ENCODE measurements at places on chromosomes 5 and 9. TPM values are rescaled to one million over a fixed set of nuclear protein-coding genes. Genes with fewer than 3 reads are reported as not detected.
A peak's percentile ranks its signal among the peaks of the same experiment; 100 is the strongest.

GRCh38 chr5:15495026-15495425 lies 5.0 kb upstream of the FBXL7 start:
- no peak for DNase-seq

GRCh38 chr5:115360046-115360685 lies 63.7 kb upstream of the CCDC112 start:
- DNase-seq, result no peak

DNA sequence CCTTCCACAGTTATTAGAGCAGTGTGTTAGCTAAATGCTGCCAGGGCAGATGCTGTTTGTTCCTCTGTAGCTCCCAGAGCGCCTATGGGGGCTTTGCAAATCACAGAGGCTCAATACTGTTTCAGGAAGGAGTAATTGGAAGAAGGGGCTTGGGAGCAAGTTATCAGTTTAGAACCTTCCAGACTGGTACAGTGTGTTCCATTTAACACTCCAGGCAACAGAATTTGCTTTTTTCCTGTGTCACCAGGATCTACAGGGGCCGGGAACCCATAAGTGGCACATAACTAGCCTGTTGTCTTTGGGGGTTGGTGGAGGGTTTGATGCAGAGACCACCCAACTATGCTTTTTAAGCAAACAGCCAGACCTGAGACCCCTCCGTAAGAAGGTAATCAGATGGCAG lies 307.3 kb upstream of the KCNN2 start:
- no peak for DNase-seq

DNA sequence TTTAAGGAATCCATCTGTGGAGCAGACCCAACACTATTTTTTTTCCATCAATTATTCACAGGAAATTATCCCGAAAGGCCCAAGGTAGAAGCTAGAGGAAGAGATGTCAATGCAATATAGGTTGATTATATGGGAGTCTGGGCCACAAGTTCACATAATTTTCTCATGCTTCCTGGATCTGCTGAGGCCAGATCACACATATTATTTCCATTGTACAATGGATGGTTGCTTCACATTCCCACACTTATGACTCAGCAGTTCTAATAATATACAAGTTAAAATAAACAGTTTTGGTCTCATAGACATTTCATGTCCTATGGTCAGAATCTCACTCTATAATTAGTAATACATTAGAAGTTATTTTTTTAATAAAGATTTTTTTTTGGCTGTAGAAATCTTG lies 66.0 kb upstream of the PTPRD start:
- DNase-seq, result no peak

DNA sequence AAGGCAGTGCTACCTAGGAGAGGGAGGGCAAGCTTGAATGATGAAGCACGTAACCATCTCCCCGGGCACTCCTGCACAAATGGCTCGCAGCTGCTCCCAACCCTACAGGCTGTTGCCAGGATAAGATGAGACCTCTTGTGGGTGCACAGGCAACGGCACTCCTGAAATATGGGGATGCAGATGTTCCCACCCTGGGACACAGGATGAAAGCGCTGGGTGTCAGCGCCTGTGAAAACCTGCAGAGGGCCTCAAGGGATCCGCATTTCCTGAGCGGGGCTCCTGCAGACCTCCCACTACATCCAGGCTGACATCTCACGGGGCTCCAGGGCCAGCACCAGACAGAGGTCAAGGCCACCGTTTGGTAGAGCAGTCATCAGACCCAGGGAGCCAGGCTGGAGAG lies 60.7 kb downstream of the SMIM23 start:
- DNase-seq, result no peak

GRCh38 chr5:89087551-89088318 lies 204.8 kb upstream of the MEF2C start:
- DNase-seq, result no peak

- no peak for DNase-seq
Measured at GRCh38 chr9:102273952-102274351, 535.5 kb upstream of the GRIN3A start.

DNA sequence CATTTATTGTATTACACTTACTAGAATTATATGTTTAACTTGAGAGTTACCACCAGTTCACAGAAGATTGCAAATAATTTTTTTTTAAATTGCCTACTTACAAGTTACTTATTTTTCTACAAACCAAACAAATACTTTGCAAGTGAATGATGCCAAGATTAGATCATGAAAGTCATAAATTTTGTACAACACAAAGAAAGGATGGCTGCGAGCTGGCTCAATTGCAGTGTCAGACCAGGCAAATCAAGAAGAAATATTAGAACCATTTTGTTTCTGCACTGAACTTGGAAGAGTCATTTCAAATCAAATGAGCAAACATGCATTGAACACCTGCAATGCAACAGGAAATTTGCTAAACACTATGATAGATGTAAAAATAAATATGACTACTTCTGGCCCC lies 97.3 kb downstream of the PLCXD3 start:
- no peak for DNase-seq

GRCh38 chr5:124457901-124458300 lies 288.5 kb downstream of the ZNF608 start:
- DNase-seq, result no peak

- DNase-seq, result no peak
Measured at GRCh38 chr5:155082401-155082800, 68.8 kb downstream of the KIF4B start.

DNA sequence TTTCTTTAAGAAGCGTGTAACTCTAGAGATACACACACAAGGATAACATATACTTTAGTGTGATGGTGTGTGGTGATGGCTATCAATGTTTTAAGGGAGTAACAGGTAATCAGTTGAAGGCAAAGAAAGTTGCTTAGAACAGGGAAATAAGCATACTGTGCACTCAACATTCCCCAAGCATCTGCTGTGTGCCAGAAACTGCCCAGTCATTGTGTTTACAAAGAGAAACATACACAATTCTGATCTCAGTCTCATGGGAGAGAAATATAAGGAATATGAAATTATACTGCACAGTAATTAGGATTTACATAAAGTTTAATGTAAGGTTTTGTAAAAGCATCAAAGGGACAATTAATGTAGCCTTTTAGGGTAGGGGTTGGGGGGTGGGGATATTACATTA lies 224.1 kb upstream of the TYRP1 start:
- DNase-seq, result no peak

GRCh38 chr9:104092192-104092591 lies 1.9 kb upstream of the SMC2 start:
- no peak for DNase-seq

DNA sequence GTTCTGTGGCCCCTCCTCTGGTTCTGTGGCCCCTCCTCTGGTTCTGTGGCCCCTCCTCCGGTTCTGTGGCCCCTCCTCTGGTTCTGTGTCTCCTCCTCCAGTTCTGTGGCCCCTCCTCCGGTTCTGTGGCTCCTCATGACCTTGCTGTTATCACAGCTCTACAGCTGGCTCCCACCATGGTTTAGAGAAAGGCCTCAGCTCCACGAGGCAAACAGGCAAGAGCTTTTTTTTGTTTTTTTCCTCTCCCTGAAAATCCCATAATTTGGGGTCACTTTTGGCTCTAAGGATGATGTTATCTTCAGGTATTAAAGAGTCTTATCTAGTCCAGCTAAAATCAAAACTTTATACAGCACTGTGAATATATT lies 31.8 kb downstream of the C5orf15 start:
- DNase-seq, result no peak

DNA sequence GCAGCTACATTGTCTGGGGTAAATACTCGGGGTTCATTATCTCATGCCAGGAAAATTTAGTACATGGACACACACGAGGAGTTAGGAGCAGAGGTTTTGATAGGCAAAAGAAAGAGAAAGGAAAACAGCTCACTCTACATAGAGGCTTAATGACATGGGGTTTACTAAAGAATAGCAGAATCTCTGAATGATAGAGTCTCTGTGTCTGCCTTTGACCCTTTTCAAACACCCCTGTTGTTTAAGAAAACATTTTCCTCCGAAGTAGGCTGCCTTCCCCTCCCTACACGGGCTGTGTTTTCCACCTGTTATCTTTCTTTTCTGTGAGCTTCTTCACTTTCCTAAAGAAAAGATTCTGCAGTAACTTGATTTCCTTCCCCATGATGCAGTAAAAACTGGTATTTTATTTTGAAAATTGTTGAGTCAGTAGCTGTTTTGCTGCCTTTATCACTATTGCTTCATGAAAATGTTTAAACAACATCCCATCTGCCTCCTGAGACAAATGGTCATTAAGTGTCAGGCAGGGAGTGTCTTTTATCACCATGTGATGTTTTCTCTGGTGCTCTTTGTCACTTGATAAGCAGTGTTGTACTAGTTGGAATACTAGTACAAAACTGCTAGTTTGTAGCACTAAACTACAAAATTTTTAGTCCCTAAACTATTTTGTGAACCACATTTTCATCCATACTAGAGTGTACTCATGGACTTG lies 76.6 kb downstream of the PPIC start:
- no peak for DNase-seq

DNA sequence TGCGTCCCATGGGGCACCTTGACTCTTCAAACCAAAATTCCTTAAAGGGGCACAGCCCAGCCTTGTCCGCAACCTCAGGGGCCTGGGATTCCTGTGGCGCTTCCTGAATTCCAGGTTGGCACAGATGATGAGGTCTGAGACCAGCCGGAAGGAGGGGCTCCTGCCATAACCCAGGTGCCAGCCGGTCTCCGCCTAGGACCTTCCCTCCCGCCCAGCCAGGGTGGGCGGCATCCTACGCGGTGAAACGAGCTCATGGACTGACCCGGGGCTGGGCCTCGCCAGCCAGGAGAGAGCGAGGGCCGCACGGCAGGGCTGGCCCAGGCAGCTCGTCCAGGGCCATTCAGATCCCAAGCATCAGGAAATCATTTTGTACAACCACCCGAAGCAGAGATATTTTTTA lies 23.0 kb downstream of the AMBP start:
- DNase-seq, result peak; percentile 9

DNA sequence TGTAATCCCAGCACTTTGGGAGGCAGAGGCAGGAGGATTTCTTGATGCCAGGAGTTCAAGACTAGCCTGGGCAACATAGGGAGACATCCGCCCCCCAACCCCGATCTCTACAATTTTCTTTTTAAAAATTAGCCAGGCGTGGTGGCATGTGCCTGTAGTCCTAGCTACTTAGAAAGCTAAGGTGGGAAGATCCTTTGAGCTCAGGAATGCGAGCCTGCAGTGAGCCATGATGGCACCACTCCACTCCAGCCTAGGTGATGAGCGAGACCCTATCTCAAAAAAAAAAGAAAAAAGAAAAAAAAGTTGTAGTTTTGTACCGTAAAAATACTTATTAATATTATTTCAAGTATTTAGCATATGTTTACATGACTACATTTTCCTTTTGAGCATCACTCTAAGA lies 29.3 kb downstream of the TSSK1B start:
- no peak for DNase-seq

DNA sequence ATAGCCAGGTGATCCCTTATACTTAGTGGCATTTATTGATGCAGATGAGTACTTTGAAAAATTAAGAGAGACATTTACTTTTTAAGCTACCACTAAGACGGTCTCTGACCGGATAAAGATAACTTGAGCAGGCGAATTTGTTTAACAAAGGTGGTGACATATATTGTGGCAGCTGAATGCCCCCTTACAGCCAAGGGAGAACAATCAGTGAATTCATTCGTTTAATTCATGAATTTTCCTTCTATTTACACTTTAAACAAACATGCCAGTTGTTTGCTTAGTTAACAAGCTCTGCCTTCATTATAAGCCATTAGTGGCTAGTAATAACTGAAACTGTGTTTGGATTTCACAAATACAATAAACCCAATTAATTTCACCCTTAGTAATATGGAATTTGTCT lies 187.1 kb downstream of the AOPEP start:
- DNase-seq, result no peak

DNA sequence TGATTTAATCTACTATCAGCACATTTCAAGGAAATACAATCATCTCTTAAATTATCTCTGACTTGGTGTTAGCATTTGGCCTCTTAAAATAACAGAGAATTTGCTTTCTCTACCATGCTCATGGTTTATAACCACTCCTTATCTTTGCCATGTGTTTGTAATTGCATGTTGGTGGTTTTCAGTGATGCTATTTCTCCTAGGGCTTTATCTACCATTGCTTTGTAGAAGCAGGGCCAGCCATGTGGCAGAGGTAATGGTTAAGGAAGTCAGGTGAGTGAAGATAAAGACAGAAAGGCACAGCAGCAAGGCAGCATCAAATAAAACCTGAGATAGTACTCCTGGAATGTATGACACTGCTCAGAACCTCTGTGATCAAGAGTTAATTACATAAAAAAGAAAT lies 206.2 kb downstream of the FER start:
- DNase-seq, result no peak

- DNase-seq, result peak; percentile 34
Measured at GRCh38 chr5:90135779-90136378, 273.7 kb downstream of the CETN3 start.

DNA sequence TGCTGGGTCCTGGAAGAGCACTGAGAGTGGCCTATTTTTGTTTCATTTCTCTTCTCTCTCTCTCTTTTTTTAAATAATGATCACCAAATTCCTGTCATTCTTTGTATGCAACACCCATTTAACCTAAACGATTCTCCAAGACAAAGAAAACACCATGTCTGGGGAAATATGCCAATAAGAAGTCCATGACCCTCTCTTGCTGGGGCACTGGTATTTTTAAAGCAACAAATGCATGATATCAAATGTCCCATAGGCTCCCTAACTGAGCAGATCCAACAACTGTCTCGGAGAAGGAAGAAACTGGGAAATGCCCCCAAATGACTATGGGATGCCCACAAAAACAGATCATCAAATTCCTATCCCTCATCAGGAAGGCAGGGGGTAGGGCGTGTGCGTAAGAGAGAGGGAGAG lies 567.4 kb downstream of the CCDC171 start:
- DNase-seq, result no peak

GRCh38 chr5:103263054-103263453 lies 4.5 kb downstream of the MACIR start:
- DNase-seq, result no peak

DNA sequence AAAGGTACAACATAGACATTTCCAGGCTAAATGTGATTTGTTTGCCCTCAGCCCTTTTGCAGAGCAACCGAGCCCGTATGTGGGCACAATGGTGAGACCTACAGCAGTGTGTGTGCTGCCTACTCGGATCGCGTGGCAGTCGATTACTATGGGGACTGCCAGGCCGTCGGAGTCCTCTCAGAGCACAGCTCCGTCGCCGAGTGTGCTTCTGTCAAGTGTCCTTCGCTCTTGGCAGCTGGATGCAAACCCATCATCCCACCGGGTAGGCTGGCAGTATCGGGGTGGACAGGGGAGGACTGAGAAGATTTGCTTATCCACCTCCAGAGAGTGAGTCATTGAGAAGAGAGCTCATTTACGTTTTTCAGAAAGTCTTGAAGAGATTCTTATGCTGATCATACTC lies 17.8 kb upstream of the GLIPR2 start:
- DNase-seq, result no peak

DNA sequence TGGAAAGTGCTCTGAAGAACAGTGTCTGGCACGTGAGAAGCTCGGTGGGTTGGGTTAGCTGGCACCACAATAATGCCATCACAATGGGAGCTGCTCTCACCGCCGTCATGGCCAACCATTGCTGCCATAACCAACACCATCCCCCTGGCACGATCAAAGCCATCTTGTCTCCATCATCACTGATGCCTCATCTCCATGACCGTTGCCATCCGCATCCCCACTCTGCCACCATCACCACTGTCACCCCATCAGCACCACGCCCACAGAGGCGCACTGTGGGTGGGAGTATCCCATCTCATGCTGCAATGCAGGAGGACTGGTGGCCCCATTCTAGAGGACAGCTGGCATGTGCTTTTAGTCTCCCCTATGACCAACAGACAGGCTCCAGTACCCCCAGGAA lies 23.7 kb downstream of the NR5A1 start:
- no peak for DNase-seq

PCDHA7 gene
- total RNA-seq, result 0.11 TPM

GPR150 gene
- 0.52 TPM for total RNA-seq

DND1 gene
- 0.16 TPM for total RNA-seq

PGM5 gene
- total RNA-seq, result 7.7 TPM

PCDHB14 gene
- 1.8 TPM for total RNA-seq

TPRN gene
- 124 TPM for total RNA-seq
